ENCODE measurements at places on chromosomes 16 and 17. TPM values are rescaled to one million over a fixed set of nuclear protein-coding genes. Genes with fewer than 3 reads are reported as not detected.

The CD300H gene
- total RNA-seq: not detected

The NPIPA2 gene
- total RNA-seq: 18.5 TPM

The GLIS2 gene
- 22.2 TPM for total RNA-seq

DNA sequence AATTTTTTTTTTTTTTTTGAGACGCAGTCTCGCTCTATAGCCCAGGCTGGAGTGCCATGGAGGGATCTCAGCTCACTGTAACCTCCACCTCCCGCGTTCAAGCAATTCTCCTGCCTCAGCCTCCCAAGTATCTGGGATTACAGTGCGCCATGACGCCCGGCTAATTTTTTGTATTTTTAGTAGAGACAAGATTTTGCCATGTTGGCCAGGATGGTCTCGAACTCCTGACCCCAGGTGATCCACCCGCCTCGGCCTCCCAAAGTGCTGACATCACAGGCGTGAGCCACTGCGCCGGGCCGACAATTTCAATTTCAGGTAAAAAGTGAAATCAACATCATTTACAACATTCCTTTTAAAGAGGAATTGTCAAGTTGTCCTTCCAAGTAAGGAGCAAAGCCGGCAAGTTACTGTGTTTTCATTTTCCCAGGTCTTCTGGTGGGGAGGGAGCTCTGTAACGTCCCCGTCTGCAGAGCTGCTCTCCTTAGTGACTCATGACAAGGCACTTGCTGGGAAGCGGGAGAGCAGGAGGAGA, 873 bp downstream of the NPLOC4 start:
- DNase-seq: no peak
- no peaks in the 10 kb centered on the region for H3K27me3 ChIP-seq
- H3K36me3 ChIP-seq: no peaks in the 10 kb centered on the region
- peak overlapping the region; percentile 96 for H3K27ac ChIP-seq
- H3K4me1 ChIP-seq: peaks cover 11% of the 10 kb centered on the region

The KRTAP4-3 gene
- not detected for total RNA-seq

DNA sequence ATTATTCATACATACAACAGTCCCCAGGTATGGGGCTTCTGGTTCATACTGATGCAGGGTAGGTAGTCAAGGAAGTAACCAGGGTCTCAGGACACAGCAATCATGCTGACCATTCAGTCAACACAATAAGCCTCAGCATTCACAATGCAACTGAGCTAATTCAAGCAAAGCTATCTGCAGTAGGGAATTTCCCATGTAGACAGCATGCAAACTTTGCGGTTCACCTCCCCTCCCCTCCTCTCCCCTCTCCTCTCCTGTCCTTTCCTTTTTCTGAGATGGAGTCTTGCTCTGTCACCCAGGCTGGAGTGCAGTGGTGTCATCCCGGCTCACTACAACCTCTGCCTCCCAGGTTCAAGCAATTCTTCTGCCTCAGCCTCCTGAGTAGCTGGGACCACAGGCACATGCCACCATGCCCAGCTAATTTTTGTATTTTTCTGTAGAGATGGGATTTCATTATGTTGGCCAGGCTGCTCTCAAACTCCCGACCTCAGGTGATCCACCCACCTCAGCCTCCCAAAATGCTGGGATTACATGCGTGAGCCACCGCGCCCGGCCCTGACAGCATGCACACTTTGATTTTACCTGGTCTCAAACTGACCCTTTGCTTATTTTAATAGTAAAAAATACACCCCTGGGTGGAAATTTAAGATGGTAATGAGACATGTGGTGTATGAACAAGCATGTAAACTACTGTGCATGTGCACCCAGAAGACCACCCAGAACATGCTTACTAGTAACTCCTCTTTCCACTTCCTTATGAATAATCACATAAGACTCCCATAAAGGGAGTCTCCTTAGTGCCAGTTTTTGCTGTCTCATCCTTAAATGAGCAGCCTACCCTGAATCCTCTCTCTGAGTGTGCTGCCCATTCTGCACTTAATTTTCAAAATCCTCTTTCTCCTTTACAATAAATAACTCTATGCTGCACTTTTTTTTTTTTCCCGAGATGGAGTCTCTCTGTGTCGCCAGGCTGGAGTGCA, 9.3 kb upstream of the RNF135 start:
- H3K4me3 ChIP-seq: no peak overlapping the region
- no peaks in the 10 kb centered on the region for H3K4me1 ChIP-seq
- no peaks in the 10 kb centered on the region for H3K36me3 ChIP-seq
- no peak overlapping the region for H3K27ac ChIP-seq

DNA sequence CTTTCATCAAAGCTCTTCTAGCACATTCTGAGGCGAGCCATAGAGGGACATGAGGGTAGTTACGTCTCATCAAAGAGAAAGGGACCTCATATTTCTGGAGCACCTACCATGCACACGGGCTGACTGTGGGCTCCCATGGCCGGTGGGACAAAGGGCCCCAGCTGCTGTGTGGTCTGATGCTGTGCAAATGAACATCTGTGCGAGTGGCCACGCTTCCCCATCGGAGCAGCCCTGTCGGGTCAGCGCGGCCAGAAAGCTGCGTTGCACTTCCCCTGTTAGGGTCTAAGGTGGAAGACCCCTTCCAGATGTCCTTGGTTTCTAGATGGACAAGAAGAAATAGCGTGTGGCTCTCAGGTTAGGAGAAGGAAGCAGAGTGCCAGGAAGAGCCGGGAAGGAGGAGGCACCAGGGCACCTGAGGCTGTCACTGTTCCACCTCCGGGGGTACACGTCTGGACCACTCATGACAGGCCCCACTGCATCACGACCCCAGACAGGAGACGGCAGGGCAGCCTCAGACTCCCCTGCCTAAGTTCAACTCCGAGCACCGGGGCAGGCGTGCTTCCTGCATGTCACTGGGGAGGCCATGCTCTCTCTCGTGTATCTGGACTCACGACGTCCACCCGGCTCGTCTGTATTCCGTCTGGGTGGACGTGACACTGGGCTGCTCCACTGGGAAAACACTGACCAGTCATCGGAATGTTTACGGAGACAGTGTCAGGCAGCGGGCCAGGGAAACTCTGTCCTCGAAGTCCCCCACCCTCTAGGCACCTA, 8.5 kb upstream of the BAIAP2 start:
- no peaks in the 10 kb centered on the region for H3K36me3 ChIP-seq
- no peak overlapping the region for H3K4me3 ChIP-seq
- peaks cover 13% of the 10 kb centered on the region for H3K4me1 ChIP-seq
- H3K27ac ChIP-seq: no peak overlapping the region

- no peaks in the 10 kb centered on the region for H3K36me3 ChIP-seq
- no peak overlapping the region for H3K27ac ChIP-seq
- no peak for DNase-seq
- H3K4me1 ChIP-seq: no peaks in the 10 kb centered on the region
Observed at GRCh38 chr17:58965221-58965620, 141.5 kb downstream of the TRIM37 start.

GRCh38 chr17:10775058-10775457, 28.8 kb downstream of the TMEM238L start:
- H3K27ac ChIP-seq: no peak overlapping the region
- H3K27me3 ChIP-seq: peaks cover 6% of the 10 kb centered on the region
- H3K36me3 ChIP-seq: peaks cover 4% of the 10 kb centered on the region
- peaks cover 5% of the 10 kb centered on the region for H3K4me1 ChIP-seq

DNA sequence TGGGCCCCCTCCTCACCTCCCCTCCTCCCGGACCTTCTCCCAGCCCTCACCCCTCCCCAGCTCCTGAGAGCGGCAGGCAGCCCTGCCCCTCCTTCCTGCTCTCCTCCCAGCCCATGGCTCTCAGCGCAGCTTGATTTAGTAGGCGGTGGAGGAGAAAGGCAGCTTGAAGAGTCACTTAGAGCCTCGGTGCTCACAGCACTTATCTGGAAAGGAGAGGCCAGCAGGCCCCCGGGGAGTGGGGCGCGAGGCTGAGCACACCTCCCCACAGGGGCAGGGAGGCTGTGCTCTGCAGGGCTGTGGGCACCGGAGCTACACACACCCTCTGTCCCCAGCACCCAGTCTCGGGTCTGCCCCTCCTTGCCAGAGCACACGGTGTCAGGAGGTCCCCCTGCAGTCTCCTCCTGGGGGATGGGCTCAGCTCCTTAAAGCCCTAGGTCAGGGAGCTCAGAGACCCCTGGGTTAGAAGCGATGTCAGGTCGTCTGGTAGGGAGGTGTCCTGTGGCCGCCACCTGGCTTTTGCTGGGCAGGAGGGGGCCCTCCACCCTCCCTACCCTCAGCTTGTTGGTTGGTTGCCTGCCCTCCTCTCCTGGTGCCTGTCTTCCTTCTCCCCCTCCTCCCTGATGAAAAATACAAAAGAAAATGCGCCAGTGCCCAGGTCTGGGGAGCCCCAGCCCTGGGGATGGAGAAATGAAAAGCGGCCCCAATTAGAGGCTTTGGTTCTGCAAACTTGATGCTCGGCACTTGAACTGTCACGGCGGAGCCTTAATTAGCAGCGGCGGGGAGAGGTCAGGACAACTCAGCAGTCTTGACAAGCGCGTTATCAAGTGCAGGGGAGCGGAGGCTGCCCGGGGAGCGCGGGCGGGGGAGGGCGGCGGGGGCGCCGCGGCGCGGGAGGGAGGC, 151.1 kb upstream of the GSE1 start:
- H3K27me3 ChIP-seq: peaks cover 23% of the 10 kb centered on the region
- H3K27ac ChIP-seq: peak overlapping the region; percentile 83
- DNase-seq: no peak
- H3K4me1 ChIP-seq: peaks cover 31% of the 10 kb centered on the region
- H3K4me3 ChIP-seq: peak overlapping the region; percentile 71

- H3K27ac ChIP-seq: no peak overlapping the region
- peaks cover 74% of the 10 kb centered on the region for H3K27me3 ChIP-seq
- H3K4me3 ChIP-seq: no peak overlapping the region
- no peaks in the 10 kb centered on the region for H3K36me3 ChIP-seq
- H3K4me1 ChIP-seq: no peaks in the 10 kb centered on the region
Observed at GRCh38 chr17:45223539-45224528, 2.1 kb downstream of the FMNL1 start.

GRCh38 chr17:282000-282911, 70.4 kb downstream of the RPH3AL start:
- peaks cover 14% of the 10 kb centered on the region for H3K36me3 ChIP-seq
- no peaks in the 10 kb centered on the region for H3K27me3 ChIP-seq
- peak overlapping the region; percentile 62 for H3K27ac ChIP-seq
- no peak for DNase-seq
- no peak overlapping the region for H3K4me3 ChIP-seq

The CD300LB gene
- total RNA-seq: not detected

The KRTAP2-3 gene
- total RNA-seq: not detected

DNA sequence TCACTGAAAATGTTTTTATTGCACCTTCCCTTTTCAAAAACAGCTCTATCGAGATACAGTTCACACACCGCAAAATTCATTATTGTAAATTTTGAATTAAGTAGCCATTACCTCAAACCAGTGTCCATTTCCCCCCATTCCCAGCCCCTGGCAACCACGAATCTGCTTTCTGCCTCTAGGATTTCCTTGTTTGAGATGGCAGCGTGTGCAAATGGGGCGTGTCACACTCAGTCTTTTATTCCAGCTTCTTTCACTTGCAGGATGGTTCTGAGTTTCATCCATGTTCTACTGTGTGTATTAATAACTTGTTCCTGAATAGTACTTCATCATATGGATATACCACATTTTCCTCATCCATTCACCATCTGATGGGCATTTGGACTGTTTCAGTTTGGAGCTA, 14.8 kb downstream of the ACSF3 start:
- peaks cover 7% of the 10 kb centered on the region for H3K36me3 ChIP-seq
- no peak for DNase-seq
- no peaks in the 10 kb centered on the region for H3K4me1 ChIP-seq
- H3K4me3 ChIP-seq: no peak overlapping the region

- H3K4me1 ChIP-seq: peaks cover 4% of the 10 kb centered on the region
- no peaks in the 10 kb centered on the region for H3K27me3 ChIP-seq
- H3K27ac ChIP-seq: no peak overlapping the region
Observed at GRCh38 chr17:63696381-63696961, 3.5 kb downstream of the LIMD2 start.

The CCDC78 gene
- total RNA-seq: 3.2 TPM

DNA sequence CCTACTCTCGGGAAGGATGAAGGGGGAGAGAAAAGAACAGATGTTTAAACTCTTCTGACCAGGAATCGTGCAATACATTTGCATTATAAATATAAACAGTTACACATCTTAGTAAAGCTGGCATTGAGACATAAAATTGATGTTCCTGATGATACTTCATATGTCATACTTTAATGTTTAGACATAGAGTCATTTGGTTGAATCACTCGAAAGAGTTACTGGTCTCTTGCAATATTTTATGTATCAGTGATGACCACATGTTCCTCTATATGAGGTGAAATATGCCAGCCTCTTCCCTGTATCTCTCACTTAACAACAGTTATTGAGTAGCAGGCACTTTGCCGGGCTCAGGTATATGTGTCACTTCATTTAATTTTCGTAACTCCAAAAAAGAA, 49.7 kb upstream of the PMFBP1 start:
- no peak overlapping the region for H3K27ac ChIP-seq
- H3K4me1 ChIP-seq: peaks cover 14% of the 10 kb centered on the region
- no peak for DNase-seq
